GM04503 (cell line): ENCODE measurements at places on chromosomes 6 and 20.

- DNase-seq, result no peak
Measured at GRCh38 chr20:47586649-47587294, 85.1 kb downstream of the NCOA3 start.

GRCh38 chr6:37956711-37957275, 137.3 kb downstream of the ZFAND3 start:
- no peak for DNase-seq

- no peak for DNase-seq
Measured at GRCh38 chr6:31299947-31300346, 28.1 kb upstream of the HLA-C start.

DNA sequence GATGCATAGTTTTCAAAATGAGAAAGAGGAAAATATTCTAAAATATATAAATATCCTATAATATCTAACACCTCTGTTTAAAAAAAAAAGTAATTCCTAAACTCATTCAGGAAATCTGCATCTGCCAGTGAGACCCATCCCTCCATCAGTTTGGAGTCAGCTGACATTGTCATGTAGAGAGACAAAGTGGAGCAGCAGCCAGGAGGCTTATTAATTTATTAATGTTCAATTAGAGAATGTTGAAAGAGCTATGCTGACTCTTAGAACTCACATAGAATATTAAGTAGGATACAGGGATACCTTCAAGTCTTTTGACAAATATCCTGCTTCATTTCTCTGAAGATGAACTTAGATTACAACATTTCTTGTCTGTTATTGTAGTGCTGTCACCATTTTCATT, 12.8 kb upstream of the PERP start:
- DNase-seq, result no peak

GRCh38 chr20:57322476-57322875, 7.1 kb upstream of the SPO11 start:
- no peak for DNase-seq

DNA sequence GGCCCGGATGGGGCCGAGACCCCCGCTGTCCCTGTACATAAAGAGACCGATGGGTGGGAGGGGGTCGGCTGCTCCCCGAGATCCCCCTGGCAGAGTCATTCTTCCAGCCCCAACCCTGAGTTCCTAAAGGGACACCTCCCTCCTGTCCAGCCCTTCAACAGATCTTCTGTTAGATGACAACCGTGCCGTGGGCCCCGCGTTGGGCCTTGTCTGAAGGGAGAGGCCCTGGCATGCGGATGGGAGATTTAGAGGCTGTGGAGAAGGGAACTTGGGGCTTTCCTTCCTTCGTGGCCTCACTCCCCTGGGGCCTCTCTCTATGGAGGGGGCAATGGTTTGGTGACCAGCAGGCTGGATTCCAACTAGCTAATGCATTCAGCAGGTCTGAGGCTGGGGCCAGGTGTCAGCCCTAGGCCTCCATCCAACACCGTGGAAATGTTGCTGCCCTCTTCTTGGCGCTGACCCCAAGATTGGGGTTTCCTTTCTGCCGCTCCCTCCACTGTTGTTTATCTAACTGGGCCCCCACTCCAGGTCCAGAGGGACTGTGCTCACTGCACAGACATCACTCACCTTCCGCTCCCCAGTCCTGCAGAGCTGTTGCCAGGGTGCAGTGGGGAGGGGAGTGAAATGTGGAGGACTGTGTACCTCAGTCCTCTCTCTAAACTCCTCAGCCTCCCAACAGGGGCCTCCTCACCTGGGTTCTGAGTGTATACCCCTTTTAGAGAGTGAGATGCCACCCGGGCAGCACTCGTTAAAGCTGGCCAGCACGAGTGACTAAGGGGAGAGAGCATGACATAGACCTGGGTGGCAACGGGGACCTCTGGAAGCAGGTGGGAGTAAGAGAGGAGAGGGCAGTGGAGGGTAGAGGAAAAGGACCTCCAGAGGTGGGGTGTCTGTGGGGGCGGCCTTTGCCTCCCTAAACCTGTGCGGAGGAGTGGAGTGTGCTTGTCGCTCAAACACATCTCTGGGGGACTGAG, 6.7 kb downstream of the TMEM151B start:
- no peak for DNase-seq

- DNase-seq, result peak; percentile 97
Measured at GRCh38 chr6:151067684-151068596, 171.8 kb upstream of the AKAP12 start.

- DNase-seq, result no peak
Measured at GRCh38 chr20:33667245-33667675, 517 bp downstream of the ACTL10 start.

DNA sequence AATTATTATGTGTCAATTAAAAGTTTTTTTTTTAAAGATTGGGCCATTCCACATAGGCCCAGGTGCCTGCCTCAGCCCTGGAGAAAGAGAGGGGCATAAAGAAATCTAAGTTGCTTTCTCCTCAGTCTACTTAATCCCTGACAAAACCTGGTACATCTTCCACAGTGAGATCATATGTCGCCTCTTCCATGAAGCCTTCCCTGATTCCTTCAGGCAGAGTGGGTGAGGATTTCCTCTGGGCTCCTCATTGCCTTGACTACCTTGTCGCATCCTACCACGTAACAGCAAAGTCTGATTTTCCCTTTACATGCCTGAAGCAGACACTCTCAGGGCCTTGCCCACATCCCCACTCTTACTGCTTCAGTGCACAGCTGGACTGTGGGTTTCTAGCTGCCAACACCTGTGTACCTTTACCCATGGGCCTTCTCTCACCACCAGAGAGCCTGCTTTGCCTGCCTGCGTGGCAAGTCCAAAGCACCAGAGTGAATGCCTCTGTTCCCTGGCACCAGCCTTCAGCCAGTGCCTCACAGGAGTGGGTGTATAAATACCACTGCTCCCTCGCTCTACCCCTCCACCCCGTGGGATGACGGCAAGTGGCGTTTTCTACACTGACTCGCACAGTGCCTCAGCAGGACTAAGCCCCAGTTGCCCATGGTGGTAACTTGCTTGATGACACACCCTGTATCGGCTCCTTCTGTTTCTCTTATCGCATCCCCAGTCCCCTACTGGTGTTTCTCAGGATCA, 68.0 kb downstream of the EYA2 start:
- DNase-seq, result no peak

- DNase-seq, result peak; percentile 78
Measured at GRCh38 chr6:52595000-52595795, 18.3 kb upstream of the TRAM2 start.

GRCh38 chr6:144277605-144278227, 7.4 kb upstream of the UTRN start:
- DNase-seq, result no peak

GRCh38 chr6:40439026-40439800, 148.0 kb downstream of the LRFN2 start:
- DNase-seq, result no peak

DNA sequence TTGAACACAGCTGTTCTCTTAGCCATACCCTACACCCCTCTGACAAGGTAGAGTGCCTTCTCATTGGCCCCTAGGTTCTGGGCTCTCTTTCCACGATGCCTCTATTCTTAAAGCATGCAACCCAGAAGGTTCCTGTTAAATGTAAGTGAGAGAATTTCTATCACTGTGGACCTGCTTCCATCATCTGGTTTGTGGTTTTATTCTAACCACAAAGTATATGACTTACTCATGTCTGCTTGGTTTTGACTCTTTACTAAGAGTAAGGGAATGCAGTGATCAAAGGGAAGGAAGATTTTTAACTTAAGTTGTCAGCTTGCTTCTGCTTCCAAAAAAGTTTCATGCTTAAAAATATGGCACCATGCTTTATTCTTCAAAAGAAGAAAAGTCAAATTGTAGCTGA, 80.2 kb downstream of the ANKEF1 start:
- peak; percentile 81 for DNase-seq

GRCh38 chr6:136089876-136090275, 160.2 kb downstream of the MTFR2 start:
- no peak for DNase-seq

DNA sequence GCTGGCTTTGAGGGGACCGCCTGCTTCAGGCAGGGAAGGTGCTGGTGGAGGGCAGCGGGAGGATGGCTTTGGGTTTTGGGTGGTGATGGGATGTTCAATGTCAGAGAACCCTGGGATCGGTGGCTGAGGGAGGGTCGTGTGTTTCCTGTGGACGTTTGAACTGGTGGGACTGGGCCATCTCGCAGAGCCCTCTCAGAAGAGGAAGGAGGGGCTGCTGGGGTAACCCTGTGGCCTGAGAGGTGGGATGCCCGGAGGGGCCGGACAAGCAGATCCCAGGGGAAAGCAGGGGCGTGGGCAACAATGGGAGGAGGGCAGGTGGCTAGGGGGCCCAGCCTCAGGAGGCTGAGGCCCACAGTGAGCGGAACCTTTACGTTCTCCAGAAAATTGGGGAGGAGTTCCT, 34.9 kb downstream of the PYGB start:
- DNase-seq, result no peak

DNA sequence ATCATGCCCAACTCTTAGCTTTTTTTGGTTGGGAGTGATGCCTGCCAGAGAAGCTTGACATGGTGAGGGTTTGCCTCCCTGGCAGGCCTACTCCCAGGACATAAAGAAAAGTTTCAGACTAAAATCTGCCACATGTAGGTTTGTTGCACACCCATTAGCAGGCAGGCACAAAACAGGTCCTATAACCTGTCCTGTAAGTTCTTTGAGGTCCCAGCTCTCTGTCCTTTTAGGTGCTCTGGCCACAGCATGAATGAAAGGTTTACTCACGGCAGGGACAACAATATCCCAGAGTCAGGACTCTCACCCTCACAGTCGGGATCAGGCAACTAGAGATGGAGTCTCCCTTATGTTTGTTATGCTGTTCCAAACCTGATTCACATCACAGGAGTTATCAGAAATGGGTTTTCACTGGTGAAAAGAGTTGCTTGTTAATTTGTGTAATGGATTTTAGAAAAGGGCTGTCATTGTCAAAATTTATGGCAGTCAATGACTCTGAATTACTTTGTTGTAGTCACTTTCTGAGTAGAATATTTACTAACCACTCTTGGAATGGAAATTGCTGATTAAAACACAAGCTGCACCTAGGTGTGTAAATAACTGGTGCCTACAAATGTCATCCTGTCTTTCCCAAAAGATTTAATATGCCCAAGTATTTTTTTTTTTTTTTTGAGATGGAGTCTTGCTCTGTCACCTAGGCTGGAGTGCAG, 5.8 kb upstream of the SRPK1 start:
- no peak for DNase-seq

- no peak for DNase-seq
Measured at GRCh38 chr6:112038268-112038667, 15.6 kb upstream of the CCN6 start.

- DNase-seq, result no peak
Measured at GRCh38 chr6:12987783-12988182, 271.2 kb downstream of the PHACTR1 start.

DNA sequence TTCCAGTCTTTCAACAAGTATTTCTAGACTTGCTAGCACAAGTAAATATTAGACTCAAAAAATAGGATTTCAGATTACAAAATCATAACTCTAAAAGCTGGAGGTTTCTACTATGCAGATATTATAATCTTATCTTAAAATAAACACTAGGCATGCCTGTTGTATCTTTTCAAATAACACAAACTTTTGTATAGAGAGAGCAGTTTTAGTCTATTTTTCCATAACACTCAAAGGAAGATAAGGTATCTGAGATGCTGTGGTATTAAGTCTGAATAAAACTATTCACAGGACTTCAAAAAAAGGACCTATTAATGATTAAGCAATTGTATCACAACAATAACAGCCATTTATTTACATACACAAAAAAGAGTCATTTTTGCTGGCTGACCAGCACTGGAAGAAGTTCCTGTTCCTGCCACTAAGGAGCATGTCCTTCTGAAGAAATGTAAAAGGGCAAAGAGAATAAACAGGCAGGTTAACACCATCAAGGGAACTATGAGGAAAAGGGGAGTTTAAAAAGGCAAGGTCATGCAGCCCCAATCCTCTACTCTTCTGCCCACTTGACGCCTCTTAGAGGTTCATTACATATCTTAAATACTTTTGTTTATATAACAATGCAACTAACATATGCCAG, 39.4 kb downstream of the REPS1 start:
- DNase-seq, result no peak
